ENCODE measurements at places on chromosomes 6 and 20.

DNA sequence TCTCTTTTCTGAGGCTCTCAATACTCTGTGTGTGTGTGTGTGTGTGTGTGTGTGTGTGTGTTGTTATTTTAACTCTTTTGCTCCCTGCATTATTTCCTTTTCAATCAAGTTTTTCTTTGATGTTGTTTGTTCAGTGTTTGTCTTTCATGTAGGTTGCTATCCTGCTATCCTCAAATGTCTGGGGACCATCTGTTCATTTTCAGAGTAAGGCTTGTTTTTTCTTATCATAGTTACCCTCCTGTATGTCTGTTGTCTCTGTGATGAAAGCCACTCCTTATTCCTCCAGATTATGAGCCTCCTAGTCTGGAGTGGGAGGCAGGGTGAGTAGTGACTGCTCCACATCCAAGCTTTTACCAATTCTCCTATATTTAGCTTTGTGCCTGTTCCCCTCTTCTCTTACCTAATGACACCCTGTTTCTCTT lies 9.2 kb downstream of the ENPP3 start:
- DNase-seq: no peak

DNA sequence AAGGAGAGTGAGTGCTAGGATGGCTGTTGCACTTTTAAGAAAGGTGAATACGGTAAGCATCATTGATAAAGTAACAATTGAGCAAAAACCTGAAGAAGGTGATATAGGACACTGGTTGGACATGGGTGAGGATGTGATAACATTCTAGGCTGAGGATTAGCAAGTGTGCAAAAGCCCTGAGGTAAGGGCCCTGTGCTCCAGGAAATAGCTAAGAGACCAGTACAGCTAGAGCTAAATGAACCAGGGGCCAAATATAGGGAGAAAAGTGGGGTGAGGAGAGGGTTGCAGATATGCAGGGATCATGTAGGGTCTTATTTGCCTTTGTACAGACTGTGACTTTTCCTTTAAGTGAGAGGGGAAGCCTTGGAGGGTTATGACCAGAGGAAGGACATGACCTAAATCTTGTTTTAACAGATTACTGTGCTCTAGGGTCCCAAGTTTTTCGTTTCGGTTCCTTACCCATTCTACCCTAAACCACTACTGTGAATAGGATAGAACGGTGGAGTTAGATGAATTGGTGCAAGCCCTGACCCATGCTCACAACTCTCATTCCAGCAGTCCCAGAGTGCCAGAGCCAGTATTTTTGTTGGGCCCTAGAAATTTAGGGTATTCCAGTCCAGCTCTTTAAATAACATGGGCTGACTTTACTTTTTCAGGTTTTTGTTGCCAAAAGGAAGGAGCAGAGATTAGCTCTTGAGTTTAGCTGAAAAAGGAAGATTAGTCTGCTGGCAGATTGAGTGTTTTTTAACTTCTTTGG lies 10.7 kb downstream of the MAPK14 start:
- no peak for DNase-seq

DNA sequence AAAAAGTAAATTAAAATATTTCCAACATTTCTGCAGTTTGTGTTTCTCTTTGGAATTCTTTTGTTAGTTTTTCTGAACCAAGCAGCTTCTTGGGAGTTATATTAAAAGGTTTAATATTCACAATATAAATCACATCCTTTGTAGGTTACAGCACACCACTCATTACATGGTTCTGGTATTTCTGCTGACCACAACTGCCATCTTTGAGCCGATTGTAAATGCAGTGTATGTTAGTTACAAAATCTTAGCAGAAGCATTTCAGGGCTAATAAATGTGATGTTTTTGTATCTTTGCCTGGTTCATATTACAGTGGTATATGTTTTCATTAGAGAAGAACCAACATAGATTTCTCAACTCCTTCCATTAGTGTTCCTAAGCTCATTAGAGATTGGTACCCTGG lies 19.1 kb upstream of the TSHZ2 start:
- DNase-seq: no peak

GRCh38 chr6:3456395-3456897 lies 404 bp downstream of the SLC22A23 start:
- no peak for DNase-seq

DNA sequence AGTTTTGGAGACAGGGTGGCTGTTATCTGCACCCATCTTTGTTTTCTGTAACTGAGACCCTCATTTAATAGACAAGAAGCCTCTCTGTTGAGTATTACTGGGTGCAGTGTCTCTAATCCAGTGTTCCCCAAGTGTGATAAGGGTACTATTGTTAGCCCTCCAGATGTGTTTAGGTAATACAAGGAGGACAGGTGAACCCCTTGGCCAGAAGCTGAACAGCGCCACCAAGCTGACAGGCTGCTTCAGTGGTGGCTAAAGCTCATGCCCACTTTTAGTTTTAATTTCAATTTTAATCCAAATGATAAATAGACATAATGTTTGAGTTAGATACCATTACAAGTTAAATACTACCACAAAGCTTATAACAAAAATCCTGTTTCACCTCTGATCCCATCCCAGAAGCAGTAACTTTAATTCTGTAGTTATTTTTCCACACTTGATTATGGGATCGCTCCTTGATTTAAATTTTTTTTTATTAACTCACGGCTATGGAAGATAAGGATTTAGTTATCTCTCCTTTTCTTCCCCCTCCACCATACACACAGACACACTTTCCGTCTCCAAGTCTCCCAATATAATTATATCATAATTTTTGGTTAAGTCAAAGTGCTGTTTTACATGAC lies 8.4 kb upstream of the STK35 start:
- DNase-seq: no peak

- peak; percentile 73 for DNase-seq
Measured at GRCh38 chr6:34484899-34485298, 19.0 kb downstream of the PACSIN1 start.

DNA sequence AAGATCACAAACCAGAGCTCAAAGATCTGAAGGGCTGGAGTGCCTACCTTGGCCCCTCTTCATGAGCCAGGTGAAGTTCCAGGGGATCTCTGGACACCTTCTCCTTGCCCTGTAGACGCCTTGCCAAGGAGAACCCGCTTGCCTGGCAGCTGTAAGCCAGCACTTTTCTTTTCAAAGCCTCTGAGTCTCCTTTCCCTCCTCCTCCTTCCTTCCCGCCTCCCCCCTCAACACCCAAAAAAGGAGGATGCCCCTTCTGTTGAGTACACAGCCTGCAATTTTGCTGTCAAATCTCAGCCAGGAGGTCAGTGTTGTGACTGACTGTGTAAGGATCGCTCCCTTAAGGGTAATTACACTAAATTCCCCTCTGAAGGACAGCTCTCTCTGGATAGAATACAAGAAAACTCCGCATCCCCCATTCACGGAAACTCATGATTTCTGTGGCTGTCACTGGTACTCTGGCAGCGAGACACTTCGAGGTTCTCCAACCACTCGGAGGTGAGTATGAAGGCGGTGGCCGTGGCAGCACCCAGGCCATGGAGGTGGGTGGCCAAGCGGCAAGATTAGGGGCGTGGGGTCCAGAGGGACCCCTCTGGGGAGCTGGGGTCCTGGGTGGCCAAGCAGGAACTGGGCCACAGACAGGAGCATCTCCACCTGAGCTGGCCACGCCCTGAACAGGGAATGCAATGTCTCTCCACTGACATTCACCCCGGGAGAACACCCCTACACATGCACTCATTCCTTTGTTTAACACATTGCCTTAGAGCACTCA lies 23.2 kb upstream of the FOXP4 start:
- DNase-seq: no peak

GRCh38 chr6:64520050-64520449 lies 884.4 kb downstream of the PHF3 start:
- DNase-seq: peak; percentile 91

GRCh38 chr20:33733654-33734576 lies 2.1 kb downstream of the ZNF341 start:
- DNase-seq: no peak

DNA sequence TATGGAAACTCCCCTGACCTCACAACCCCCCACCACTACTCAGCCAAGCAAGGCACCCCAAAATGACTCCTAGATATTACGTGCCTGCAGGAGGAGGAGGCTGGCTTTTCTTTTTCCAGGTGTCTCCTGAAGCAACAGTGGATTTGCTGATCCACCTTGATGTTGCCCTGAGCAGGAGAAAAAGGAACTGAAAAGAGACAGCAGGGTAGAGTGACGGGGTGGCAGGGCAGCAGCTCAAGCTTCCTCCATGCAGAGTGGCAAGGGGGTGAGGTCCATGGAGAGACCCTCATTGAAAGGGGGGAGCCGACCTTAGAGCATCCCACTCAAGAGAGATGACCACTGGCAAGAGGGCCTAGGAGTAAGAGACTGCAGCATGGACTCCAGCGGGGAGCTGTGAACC lies 112.0 kb upstream of the SIRPA start:
- DNase-seq: no peak

DNA sequence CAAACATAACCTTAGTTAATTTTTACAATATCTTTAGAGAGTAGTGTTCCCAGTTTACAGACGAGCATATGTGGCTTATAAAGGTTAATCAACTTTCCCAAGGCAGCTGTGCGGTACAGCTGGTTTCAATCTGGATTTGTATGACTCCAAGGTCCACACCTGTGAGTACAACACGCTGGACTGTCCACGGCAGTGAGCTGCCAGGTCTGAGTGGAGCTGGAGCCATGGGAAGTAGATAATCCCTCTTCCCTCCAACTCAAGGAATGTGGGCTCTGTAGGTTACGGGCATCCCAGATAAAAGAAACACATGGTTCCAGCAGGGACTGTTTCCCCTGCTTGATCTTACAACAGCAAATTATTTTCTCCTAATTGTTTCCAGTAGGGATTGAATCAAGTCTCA lies 102.2 kb downstream of the SOD2 start:
- no peak for DNase-seq

- DNase-seq: no peak
Measured at GRCh38 chr6:35376281-35376680, 33.9 kb downstream of the PPARD start.

DNA sequence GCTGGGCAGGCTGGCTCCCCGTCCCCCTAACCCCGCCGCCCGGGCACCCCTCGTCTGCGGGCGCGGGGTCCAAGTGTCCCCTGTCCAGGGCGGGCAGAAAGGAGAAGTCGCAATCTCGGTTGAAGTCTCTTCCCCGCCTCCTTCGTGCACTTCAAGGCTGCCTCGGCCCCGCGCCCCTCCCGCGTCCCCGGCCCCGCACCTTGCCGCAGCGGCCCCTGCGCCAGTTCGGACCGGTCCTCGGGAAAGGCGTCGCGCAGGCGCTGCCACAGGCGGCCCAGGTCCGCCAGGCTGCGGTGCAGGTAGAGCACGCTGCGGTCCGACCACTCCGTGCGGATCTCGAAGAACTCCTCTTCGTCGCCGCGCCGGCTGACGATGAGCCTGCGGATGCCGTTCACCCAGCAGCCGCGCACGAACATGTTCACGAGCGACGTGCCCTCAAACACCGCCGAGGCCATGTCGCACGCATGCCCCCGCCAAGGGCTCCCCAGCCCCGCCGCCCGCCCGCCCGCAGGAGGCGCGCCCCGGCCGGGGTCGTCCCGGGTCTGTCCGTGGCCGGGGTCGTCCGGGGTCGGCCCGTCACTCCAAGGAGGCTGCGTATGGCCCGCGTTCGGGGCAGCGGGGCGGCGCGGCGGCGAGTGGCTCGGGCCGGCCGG lies at the start of gene PXDC1:
TSS of gene PXDC1 (minus strand) at position 637 of the 653 bp plus-strand sequence. CDS start at position 455, 182 bp downstream.
- DNase-seq: no peak

GRCh38 chr6:165876588-165876987 lies 213.5 kb upstream of the PDE10A start:
- DNase-seq: no peak

DNA sequence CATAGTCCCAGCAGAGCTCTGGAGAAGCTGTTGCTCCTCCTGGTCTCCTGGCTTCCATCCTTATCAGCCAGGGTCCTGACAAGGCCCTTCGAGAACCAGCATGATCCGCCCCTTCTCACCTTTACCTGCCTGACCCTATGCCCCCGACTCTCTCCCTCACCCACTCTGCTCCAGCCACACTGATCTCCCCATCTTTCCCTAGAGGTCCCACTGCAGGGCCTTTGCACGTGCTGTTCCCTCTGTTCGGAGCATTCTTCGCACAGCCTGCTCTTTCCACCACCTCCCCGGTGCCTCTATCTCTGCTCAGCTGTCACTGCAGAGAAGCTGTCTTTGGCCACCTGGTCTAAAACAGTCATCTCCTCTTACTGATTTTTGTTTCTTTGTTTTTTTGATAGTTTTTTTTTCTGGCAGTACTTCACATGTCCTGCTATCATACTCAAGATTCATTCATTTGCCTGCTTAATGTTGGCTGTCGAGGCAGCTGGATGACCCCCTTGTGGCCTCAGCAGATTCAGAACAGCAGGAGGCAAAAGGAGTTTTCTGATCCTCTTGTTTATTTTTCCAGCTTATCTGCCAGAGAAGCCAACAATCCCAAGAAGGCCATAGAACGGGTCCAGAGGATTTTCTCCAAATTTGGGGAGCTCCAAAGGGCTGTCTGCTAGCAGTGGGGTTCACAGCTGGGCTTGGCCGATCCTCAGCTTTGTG lies 1.6 kb upstream of the PTGIS start:
- DNase-seq: peak; percentile 47

GRCh38 chr6:145020114-145020513 lies 715.2 kb downstream of the EPM2A start:
- DNase-seq: no peak

GRCh38 chr20:3071610-3072529 lies at the start of gene OXT:
OXT (plus strand) TSS chr20:3071620; CDS start chr20:3071656, 36 bp downstream.
- no peak for DNase-seq

DNA sequence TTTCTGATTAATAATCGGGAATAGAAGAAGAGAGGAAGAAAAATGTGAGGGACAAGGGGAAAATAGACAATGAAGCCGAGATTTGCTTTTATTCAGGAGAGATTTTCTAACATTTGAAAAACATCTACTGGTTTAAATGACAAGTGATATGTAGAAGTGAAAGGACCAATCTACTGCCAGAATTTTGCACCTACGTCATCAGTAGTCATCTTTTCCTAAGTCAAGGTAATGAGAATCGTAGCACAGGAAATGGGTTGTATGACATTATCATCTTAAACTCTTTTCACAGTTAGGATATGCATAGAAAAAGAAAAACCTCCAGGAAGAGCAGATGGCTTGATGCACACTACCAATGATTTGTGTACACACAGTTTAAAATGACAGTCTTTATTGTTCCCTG lies 45.3 kb upstream of the RAB32 start:
- no peak for DNase-seq

- DNase-seq: no peak
Measured at GRCh38 chr6:34374069-34374468, 18.4 kb downstream of the NUDT3 start.

DNA sequence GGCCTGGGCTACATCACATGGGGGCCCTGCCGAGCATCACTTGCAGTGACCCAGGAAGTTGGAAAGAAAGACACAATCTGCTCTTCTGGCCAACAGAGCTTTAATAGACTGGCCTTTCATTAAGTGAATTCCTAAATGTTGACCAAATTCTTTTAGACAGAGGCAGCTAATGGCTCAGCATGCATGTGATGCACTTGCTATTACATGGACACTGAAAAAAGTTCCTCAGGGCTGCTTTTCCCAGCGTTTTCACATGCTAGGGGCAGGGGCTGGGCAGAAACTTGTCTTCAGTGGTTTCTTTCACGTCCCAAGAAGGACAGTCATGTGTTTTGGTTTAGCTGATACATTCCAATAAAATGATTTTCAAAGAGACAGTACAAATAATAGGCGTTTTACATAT lies 651.0 kb upstream of the SLC35B3 start:
- peak; percentile 76 for DNase-seq

Data from islet precursor cell (in vitro differentiated cells).